ENCODE measurements at places on chromosomes 16 and 17.
A peak's percentile ranks its signal among the peaks of the same experiment; 100 is the strongest.

GRCh38 chr17:42009170-42009569 is 8.1 kb downstream of the DNAJC7 start:
- no peak for DNase-seq

DNA sequence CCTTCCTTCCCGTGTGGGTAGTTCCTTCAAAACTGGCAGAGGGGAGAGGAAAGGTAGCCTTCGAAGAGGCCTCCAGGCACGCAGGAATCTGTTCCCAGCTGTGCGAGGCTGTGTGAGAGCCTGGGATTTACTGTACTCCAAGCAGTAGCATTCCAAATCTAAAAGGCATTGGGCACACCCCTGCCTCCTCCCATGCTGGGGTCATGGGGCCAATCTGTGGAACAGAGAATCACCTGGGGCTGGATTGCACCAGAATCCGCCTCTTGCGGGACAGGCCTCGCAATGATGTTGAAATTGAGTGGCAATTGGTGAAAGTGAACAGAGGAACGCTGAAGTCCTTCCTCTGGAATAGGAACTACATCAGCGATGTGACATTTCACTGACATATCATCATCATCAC is 72.5 kb upstream of the IRX3 start:
- DNase-seq, result no peak

- no peak for DNase-seq
These were observed 4.7 kb upstream of the SPAG7 start for GRCh38 chr17:4972322-4972721.

DNA sequence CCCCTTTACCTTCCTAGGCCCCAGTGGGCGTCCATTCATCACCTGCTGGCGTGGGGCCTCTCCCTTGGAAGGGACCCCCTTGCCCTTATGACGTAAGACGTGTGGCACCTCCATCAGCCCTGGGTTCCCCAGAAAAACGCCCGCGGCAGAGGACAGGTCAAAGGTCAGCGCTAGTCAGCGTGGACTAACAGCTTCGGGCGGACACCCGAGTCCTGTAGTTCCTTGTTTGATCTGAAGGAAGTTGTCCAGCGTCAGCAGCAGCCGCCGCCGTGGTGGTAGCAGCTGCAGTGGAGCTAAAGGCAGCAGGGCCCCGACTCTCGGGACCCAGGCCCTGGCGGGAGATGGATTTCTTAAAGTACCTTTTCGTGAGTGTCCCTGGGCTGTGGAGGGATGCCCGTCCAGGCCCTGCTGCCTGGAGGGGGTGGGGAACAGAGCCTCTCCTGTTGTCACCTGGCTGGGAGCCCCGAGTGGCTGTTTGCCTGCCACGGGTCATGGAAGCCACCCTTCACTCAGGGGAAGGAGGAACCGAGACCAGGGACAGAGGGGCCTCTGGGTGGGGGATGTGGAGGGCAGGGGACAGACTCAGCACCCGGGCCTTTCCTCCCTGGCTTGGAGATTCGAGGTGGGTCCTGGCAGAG is 123.6 kb downstream of the OR1D5 start:
- no peak for DNase-seq

- DNase-seq, result no peak
These were observed 40.6 kb downstream of the KNOP1 start for GRCh38 chr16:19677402-19677801.

GRCh38 chr16:75506107-75506506 is 10.9 kb upstream of the CHST6 start:
- DNase-seq, result no peak

DNA sequence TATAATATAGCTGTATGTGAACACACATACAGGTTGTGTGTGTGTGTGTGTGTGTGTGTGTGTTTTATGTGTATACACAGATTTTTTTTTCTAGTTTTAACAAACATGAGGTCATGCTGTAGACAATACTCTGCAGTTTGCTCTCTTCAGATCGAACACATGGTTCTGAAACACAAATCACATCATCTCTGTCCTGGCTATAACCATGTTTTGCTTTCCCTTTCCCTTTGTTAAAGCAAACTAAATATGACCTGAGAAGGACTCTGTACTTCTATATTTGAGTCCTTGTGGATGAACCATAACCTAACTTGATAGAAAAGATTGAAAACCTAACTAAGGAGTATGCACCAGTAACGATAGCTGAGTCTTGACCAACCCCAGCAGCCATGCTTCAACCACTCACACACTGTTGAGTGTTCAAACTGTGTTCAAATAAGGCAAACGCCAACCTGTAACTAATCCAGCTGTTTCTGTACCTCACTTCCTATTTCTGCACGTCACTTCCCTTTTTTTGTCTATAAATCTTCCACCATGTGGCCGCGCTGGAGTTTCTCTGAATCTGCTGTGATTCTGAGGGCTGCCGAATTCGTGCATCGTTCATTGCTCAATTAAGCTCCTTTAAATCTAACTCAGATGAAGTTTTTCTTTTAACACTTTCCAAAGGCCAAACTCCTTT is 303.8 kb downstream of the HS3ST3B1 start:
- DNase-seq, result no peak

- DNase-seq, result no peak
These were observed 158.3 kb upstream of the PLCG2 start for GRCh38 chr16:81620796-81621195.

DNA sequence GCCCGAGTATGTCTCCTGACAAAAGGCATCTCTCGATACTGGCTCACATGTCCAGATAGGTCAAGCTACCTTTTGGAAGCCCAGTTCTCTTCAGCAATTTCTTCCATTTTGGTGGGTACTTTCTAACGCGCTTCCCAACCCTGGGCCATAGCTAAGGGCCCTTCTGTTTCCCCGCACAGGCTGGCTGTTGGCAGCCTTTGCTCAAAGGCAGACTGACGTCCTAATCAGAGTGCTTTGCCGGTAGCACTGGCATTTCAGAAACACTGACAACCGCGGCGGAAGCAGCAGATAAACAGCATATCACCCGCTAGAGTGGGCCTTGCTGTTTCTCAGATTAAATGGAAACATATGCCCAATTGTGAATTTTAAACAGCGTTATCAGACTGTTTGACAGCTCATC is 49.3 kb upstream of the MPHOSPH6 start:
- DNase-seq, result no peak

DNA sequence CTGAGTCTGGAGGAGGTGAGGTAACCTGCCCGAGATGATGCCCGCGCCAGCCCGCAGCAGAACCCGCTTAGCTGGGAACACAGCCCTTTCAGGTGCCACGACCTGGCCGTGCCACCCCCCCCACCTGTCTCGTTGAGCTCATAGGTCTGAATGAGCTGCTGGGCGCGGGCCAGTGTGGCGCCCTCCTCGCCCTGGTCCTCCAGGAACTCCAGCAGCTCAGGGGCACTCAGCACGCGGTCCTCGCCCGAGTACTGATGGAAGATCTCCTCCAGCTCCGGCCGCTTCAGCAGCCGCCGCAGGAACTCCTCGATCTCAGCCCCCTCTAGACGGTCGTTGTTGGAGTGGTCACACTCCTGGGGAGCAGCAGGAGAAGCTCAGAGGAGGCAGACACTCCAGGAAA is 13.6 kb downstream of the PLCD3 start:
- DNase-seq, result no peak

DNA sequence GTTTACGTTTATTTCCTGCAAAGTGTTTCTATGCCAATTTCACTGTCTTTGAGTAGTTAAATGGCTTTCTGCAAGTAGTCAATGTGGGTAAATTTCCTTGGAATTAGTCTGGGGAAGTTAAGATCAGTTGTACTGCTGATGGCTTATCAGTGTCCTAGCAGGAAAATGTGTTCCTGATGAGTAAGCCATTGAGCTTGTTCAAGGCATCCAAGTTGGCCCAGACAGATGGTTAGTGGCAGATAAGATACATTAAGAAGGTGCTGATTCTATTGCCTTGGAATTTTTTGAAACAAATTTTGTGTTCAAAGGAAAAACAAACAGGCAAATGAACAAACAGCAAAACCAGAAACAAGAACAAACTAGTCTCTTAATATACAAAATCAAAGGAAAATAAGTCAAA is 258.4 kb downstream of the MAP2K6 start:
- DNase-seq, result no peak

DNA sequence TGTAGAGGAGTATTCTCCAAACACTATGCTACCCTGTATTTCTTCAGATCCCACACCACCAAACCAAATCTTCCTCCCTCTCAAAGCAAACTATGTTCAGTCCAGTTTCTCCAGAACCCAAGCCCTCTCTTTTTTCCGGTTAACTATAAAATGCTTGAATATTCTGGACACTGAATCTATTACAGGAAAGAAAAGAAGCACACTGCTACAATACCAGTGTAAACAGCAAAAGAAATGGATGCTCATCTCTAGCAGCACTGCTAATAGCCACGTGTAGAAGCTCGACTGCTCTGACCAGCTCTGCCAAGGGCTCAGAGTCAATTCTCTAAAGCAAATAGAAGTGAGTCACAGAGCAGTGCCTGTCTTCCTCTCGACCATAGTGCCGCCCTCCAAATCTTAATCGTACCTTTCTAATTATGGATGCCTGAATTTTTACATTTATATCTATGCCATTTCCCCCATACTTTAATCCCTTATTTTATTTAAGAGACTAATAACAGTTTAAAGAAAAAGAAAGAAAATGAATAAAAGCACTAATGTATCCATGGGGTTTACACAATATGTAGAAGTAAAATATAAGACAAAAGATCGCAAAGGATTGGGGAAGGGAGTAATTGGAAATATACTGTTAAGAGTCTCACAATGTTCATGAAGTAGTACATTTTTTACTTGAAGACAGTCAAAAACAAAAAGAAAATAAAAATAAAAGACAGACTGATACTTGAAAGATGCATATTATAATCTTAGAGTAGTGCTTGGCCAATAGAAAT is 154.5 kb downstream of the PARN start:
- DNase-seq, result peak; percentile 12

GRCh38 chr17:56457501-56457900 is 136.0 kb upstream of the NOG start:
- no peak for DNase-seq

DNA sequence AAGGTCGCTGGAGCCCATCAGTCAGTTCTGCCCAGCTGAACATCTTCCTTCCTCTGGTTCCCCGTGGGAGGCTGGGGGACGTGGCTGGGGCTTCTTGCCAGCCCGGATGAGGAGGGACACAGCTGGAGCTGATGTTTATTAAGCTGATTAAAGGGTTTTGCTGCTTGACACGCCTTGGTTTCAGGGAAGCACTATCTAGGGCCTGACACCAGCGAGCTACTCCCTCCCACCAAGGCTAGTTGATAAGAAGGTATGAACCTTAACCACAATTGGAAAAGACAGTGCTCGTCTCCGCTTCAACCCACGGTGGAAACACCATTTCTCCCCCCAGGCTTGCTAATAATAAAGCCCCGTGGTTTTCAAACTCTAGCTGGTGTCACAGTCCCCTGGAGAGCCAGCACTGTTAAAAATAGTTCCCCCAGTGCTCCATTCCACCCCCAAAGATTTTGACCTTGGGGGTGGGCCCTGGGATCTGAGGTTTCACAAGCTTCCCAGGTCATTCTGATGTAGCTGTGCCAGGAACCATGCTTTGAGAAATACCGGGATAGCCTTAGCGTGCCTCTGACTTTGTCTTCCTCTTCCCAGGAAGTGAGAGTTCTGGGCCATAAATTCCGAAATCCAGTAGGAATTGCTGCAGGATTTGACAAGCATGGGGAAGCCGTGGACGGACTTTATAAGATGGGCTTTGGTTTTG is 5.5 kb downstream of the DHODH start:
- DNase-seq, result no peak

GRCh38 chr16:58913456-58913855 is 179.3 kb upstream of the GOT2 start:
- no peak for DNase-seq
